ENCODE measurements at places on chromosomes 3 and 15. TPM values are rescaled to one million over a fixed set of nuclear protein-coding genes. Genes with fewer than 3 reads are reported as not detected.

CADPS gene
- total RNA-seq, result 0.98 TPM

VEPH1 gene
- total RNA-seq, result 17.8 TPM

WNT5A gene
- 9.9 TPM for total RNA-seq

CHRNA5 gene
- total RNA-seq, result 0.76 TPM

BFSP2 gene
- total RNA-seq, result 0.41 TPM

RAD51 gene
- total RNA-seq, result 1.1 TPM

TMC3 gene
- total RNA-seq, result not detected

RBPMS2 gene
- total RNA-seq, result 8.2 TPM
